ENCODE measurements at places on chromosomes 12 and 14. TPM values are rescaled to one million over a fixed set of nuclear protein-coding genes. Genes with fewer than 3 reads are reported as not detected.

Gene GZMH
- 10.7 TPM for total RNA-seq

Gene RNU4-1
- total RNA-seq, result 2,156 TPM

Gene KITLG
- not detected for total RNA-seq

Gene PAPLN
- total RNA-seq, result 1.6 TPM

Gene TRHDE
- not detected for total RNA-seq

Gene PEBP1
- 75.5 TPM for total RNA-seq

Gene ZFHX2
- total RNA-seq, result 1.8 TPM

- H3K4me1 ChIP-seq, result peaks cover 86% of the 10 kb centered on the region
- H3K27ac ChIP-seq, result peak overlapping the region; percentile 95
- H3K4me3 ChIP-seq, result peak overlapping the region; percentile 24
- peak; percentile 78 for DNase-seq
- H3K27me3 ChIP-seq, result no peaks in the 10 kb centered on the region
- peaks cover 26% of the 10 kb centered on the region for H3K36me3 ChIP-seq
Measured at GRCh38 chr12:92403210-92404175, 257.8 kb upstream of the BTG1 start.

DNA sequence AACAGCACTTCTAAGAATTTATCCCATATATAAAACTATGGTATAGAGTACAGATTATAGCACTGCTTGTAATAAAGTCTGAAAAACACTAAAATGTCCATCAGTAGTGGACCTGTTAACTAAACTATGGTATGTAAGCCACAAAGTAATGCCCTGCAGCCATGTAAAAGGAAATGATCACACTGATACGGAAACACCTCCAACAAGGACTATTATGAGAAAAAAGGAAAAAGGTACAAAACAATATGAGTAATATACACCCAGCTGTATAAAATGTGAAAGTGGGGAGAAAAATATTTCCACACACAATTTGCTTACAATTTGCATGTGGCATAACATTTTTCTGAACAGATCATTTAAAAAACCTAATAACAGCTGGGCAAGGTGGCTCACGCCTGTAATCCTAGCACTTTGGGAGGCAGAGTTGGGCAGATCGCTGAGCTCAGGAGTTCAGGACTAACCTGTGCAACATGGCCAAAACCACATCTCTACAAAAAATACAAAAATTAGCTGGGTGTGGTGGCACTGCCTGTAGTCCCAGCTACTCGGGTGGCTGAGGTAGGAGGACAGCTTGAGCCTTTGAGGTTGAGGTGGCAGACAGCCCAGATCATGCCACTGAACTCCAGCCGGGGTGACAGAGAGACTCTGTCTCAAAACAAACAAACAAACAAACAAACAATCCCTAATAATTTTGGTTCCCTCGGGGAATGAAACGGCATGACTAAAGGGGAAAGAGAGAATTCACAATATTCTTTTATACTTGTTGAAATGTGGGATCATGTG, 250.5 kb downstream of the MED13L start:
- H3K4me1 ChIP-seq, result peaks cover 10% of the 10 kb centered on the region
- no peak overlapping the region for H3K4me3 ChIP-seq
- H3K36me3 ChIP-seq, result peaks cover 5% of the 10 kb centered on the region

DNA sequence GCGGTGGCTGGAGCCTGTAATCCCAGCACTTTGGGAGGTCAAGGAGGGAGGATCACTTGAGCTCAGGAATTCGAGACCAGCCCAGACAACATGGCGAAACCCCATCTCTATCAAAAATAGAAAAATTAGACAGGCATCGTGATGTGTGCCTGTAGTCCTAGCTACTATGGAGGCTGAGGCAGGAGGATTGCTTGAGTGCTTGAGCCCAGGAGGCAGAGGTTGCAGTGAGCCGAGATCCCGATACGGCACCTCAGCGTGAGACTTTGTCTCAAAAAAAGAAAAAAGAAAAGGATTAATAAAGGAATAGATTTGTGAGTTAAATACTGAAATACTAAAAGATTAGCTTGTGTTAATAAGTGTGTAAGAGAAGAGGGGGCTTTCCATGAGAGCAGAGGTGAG, 29.4 kb downstream of the RPGRIP1 start:
- H3K27me3 ChIP-seq, result peaks cover 2% of the 10 kb centered on the region
- H3K36me3 ChIP-seq, result no peaks in the 10 kb centered on the region
- H3K27ac ChIP-seq, result peak overlapping the region; percentile 40
- peaks cover 19% of the 10 kb centered on the region for H3K4me1 ChIP-seq

DNA sequence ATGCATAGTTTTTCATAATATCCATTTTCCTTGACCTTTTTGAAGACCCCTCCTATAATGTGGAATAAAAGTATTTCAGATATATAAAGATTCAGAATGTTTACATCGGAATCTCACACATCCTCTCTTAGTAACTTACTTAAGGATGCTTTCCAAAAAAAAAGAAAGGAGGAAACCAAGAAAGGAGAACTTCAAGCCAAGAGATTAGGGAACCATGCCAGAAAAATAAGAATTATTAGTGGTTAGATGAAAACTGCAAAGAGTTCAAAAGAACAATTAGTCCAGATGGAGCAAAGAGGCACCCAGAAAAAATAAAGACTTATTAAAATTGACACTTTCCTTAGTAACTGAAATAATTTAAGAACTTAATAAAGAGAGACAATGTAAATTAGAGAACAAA, 179.2 kb downstream of the DUSP6 start:
- no peak overlapping the region for H3K27ac ChIP-seq
- no peaks in the 10 kb centered on the region for H3K27me3 ChIP-seq
- DNase-seq, result no peak
- H3K4me1 ChIP-seq, result peaks cover 20% of the 10 kb centered on the region
- H3K4me3 ChIP-seq, result no peak overlapping the region

- H3K27ac ChIP-seq, result no peak overlapping the region
- H3K27me3 ChIP-seq, result no peaks in the 10 kb centered on the region
- no peak for DNase-seq
- H3K4me3 ChIP-seq, result no peak overlapping the region
- no peaks in the 10 kb centered on the region for H3K36me3 ChIP-seq
- H3K4me1 ChIP-seq, result no peaks in the 10 kb centered on the region
Measured at GRCh38 chr12:80293759-80294158, 150.3 kb upstream of the PTPRQ start.

GRCh38 chr12:111099186-111099585, 178.8 kb upstream of the MYL2 start:
- DNase-seq, result no peak
- no peaks in the 10 kb centered on the region for H3K36me3 ChIP-seq
- H3K4me3 ChIP-seq, result no peak overlapping the region

- no peak for DNase-seq
- no peaks in the 10 kb centered on the region for H3K4me1 ChIP-seq
- no peak overlapping the region for H3K4me3 ChIP-seq
- H3K27ac ChIP-seq, result no peak overlapping the region
Measured at GRCh38 chr12:46534327-46534840, 161.8 kb upstream of the SLC38A2 start.

DNA sequence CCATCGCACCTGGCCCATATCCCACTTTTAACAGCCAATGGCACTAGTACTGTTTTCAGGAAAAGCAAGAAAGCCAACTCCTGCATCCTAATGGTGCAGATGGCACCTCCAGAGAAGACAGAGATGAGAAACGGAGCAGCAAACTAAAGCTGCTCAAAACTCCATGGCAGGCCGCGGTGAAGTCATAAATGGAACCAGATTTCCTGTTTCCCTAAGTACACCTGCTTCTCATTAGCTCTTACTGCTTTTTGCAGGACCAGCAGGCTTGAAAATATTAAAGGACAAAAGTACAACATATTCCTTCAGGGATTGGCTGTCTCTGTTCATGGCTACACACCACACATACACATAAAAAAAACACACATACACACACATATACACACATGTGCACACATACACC, 36.7 kb upstream of the LGALS3 start:
- peaks cover 24% of the 10 kb centered on the region for H3K4me1 ChIP-seq
- no peak for DNase-seq
- H3K27me3 ChIP-seq, result no peaks in the 10 kb centered on the region
- H3K36me3 ChIP-seq, result no peaks in the 10 kb centered on the region
- H3K27ac ChIP-seq, result no peak overlapping the region

DNA sequence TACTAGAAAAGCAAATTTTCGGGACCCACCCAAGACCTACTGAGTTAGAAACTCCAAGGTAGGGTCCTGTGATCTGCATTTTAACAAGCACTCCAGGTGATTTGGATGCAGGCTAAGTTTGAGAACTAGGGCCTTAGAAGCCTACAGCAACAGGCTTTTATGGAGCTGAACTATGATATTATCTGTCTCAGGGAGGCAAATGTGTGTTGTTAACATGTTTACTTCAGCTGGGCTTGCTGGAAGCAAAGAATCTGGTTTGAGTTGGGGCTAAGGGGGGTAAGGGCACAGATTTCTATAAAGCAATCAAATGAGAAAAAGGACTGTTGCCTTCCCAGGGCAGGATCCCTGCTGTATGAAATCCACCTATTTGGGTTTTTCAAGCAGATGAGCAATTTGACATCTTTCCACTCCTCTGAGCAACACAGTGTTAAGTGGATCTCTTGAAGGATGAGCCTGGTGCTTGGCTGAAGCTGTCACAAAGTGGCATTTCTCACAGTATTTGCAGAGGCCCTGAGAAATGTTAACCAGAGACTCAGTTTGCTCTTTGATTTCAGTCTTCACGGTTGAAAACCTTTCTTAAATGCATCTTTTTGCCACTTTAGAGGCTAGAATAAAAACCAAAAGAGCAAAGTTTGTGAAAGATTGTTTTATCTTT, 36.2 kb upstream of the SOCS2 start:
- DNase-seq, result no peak
- H3K27me3 ChIP-seq, result no peaks in the 10 kb centered on the region
- H3K4me3 ChIP-seq, result no peak overlapping the region
- no peak overlapping the region for H3K27ac ChIP-seq
- no peaks in the 10 kb centered on the region for H3K36me3 ChIP-seq

GRCh38 chr12:109467978-109468676, 9.0 kb downstream of the KCTD10 start:
- no peak overlapping the region for H3K4me3 ChIP-seq
- peaks cover 24% of the 10 kb centered on the region for H3K36me3 ChIP-seq
- peaks cover 32% of the 10 kb centered on the region for H3K4me1 ChIP-seq
- DNase-seq, result no peak
- no peaks in the 10 kb centered on the region for H3K27me3 ChIP-seq

DNA sequence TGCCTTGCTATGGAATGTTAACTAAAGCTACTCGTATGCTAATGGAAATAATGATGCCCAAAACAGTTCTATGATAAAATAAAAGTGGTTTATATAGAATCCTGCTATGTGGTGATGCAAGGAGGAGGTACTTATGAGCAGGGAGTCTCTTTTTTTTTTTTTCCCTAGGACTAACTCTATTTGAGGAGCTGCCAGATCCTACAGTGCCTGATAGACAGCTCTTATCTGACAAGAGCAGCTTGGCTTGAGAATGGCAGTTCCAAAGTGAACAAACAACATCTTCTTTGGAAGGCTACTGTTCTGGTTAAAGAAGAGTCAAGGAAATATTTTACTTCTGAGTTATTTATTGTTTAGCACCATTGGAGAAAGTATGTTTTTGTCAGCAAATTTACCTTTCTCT, 10.2 kb upstream of the ACSM4 start:
- DNase-seq, result no peak
- H3K27ac ChIP-seq, result no peak overlapping the region
- H3K27me3 ChIP-seq, result peaks cover 6% of the 10 kb centered on the region
- H3K36me3 ChIP-seq, result no peaks in the 10 kb centered on the region

DNA sequence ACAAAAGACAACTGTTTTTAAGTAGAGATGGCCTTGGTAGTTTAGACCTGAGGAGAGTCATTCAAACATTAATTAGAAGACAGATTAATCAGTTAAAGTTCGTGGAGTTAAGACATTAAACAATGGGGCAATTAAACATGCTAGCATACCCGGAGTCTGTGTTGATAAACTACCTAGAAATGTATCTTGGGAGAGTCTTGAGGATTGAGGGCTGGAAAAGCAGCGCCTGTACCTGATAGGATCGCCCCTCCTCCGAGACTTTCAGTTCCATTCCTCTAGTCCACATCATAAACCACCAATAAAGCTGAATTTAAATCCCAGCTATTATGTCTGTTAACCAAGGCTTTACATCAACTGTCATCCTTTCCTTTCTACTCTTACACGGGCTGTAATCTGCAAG, 1.0 kb upstream of the KRAS start:
- peaks cover 11% of the 10 kb centered on the region for H3K27me3 ChIP-seq
- H3K36me3 ChIP-seq, result peaks cover 12% of the 10 kb centered on the region
- H3K4me1 ChIP-seq, result peaks cover 35% of the 10 kb centered on the region
- no peak for DNase-seq
- H3K27ac ChIP-seq, result no peak overlapping the region

DNA sequence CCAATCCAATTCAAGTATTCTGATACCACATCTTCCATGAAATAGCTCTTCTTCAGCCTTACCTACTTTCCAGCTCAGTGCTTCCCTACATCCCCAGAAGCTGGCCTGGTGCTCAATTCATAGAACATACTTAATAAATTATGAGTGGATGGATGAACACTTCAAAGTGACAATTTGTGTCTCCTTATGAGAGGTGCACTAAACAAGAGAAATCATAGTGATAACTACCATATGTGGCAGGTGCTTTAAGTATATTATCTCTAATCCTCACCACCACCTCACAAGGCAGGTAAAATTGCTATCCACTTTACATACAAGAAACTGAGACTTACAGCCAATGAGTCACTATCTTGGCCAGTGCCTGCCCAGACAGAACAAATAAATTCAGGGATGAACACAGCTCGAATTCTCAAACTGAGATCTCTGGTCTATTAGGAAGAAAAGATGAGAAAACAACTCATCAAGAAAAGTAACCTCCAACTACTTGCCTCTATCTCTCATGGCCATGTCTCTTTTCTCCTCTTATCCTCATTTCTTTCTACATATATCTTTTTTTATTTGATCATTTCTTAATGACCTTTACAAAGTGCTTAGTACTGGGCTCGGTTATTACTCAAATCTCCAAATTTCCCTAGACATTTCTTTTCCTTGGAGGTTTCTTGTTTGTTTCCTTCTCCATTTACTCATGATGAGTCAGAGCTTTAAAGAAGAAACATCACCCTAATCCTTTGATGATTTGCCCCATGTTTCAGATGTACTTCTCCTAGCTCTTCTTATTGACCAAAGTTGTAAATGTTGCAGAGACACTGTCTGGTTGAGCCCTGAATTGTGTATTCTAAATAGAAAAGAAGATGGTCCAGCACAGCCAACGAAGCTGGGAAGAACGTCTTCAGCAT, 161.5 kb downstream of the RPS29 start:
- H3K4me3 ChIP-seq, result no peak overlapping the region
- H3K4me1 ChIP-seq, result no peaks in the 10 kb centered on the region
- H3K27me3 ChIP-seq, result peaks cover 6% of the 10 kb centered on the region
- no peak for DNase-seq

- no peak overlapping the region for H3K4me3 ChIP-seq
- no peaks in the 10 kb centered on the region for H3K27me3 ChIP-seq
- H3K27ac ChIP-seq, result no peak overlapping the region
- DNase-seq, result peak; percentile 43
Measured at GRCh38 chr12:107404981-107405380, 280.6 kb upstream of the PWP1 start.
